ENCODE measurements at places on chromosomes 2 and 18. TPM values are rescaled to one million over a fixed set of nuclear protein-coding genes. Genes with fewer than 3 reads are reported as not detected.

GRCh38 chr2:58655152-58655551 lies 414.0 kb upstream of the FANCL start:
- DNase-seq: no peak

- DNase-seq: no peak
Observed at GRCh38 chr18:48928787-48929186, 22.0 kb downstream of the SMAD7 start.

- no peak for DNase-seq
Observed at GRCh38 chr2:25632396-25632795, 41.0 kb downstream of the DTNB start.

DNA sequence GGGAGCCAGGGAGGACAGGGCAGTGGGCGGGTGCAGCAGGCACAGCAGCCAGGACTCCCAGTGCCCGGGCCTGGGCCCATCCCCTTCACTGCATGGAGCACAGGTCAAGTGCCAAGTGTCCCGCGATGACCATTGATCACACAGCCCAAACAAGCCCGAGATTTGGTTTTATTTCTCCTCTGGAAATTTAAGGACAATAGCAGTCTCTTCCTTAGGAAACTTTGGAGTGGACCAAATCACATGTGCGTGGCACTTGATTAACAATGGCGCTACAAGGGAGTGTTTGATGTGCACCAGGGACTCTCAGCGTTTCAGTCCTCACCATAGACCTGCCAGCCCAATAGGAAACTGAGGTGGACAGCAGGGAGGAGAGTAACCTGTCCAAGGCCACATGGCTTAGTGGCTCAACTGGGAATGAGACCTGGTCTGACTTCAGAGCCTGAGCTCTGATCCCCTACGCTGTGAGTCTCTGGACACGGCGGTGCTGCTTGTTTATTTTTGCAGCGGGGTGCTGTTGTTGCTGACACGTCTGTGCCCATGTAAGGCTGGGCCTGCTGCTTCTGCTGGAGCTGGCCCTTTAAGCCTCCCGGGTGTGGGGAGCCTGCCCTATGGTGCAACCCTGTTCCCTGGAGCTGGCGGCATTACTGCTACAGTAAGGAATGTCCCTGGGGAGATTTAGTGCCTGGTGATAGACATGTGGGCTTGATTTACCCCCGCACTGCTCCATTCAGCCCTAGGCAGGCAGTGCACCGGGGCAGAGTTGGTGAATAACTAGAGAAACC lies 194.2 kb downstream of the INHBB start:
- peak; percentile 90 for DNase-seq

DNA sequence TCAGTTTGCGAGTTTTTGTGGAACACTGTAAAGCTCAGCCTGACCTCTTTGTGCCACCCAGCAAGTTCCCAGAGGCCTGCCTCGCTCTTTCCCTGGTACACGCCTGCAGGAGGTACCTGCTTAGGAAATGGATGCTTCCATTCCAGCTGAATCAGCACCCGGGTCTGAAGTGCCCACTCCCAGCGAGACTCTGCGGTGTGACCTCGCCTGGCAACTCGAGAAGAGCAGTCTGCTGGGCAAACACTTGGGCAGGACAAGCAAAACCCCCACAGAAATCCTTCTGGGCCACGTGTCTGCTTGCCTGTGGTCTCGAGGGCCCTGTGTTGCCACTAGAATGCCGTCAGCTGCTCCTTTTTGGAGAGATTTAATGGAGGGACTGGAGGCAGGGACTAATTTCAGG lies 127.6 kb downstream of the MAPK4 start:
- DNase-seq: no peak

GRCh38 chr2:98769114-98769476 lies 38.2 kb upstream of the MGAT4A start:
- DNase-seq: no peak

DYNAP gene
- not detected for total RNA-seq

RAB17 gene
- total RNA-seq: 8.5 TPM

RAMP1 gene
- 10.0 TPM for total RNA-seq

Measured in suprapubic skin (tissue), 4 donors.